ENCODE measurements at places on chromosomes 4 and X. TPM values are rescaled to one million over a fixed set of nuclear protein-coding genes. Genes with fewer than 3 reads are reported as not detected.

Gene FRG1
- 30.5 TPM for total RNA-seq

DNA sequence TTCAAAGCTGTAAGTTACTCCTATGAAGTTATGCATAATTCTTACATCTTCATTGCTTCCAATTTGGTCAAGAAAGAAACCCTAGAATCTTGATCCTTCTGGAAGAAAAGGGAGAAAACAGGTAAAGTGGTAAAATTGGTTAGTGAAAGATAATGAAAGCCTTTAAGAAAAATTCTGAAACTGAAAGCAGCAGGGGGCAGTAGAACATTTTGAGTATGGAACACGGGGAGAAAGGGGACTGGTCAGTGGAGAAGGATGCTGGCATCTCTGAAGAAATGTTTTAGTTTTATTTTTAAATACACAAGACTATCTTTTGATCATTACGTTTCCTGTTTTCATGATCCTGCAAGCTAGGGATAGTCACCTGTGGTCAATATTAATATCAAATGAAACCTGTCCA, 54.3 kb downstream of the SLIT2 start:
- no peak for DNase-seq

DNA sequence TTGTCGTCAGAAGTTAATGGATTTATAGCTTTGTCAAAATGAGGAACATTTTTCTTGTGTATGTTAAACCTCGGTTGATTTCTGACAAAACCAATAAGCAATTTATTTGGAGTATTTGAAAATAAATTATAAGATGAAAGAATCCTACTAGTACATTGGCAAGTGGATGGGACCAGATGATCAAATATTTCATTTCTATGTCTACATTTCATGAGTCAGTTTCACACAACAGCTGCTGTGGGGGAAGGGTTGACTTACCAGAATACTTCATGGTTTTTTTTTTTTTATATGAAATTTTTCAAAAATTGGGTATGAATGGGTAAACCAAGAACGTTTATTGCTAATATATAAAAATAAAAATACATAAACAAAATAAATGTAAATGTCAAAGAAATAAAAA, 39.4 kb downstream of the RAPGEF2 start:
- no peak for DNase-seq

DNA sequence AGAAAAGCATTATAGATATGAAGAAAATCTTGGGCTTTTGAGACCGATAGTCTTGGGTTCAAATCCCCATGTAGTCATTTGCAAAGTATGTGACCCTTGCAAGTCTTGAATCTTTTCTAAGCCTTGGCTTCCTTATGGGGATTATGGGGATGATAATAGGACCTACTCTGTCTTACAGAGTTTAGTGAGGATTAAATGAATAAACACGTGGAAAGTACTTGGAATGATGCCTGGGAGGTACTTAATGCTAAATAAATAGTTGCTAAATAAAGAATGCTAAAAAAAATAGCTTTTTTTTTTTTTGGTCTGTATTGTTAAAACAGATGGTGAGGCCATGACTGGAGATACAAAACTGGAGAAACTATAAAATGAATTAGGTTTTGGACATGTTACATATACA, 292.7 kb downstream of the GPAT3 start:
- DNase-seq = no peak

GRCh38 chr4:152220201-152220666, 315.7 kb downstream of the FBXW7 start:
- peak; percentile 83 for DNase-seq

DNA sequence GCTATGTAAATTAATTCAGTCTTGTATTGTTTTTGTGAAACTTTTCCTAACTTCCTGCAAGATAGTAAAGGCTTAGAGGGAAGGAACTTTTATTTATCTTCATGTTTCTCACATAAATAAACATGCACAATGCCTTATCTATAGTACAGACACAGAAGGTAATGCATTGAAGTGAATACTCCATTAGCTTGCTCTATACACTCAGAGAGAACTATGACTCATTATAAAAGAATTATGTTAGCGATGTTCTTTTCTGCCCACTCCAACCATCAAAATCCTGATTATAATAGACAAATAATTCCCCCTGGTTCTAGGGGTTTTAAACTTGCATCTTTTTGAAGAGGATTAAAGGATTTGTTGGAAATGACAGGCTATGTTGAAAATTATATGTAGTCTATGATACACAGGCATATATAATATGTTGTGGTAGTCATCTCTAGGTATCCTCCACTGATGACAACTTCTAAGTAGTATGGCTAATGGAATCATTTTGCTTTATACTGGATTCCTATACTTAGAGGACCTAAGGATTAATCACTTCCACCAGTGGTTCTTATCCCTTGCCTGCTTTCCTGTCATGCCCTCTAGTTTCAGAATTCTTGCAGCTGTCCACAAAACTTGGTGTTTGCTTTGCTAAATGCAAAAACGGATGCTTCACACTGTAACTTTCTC, 115.7 kb downstream of the NDST4 start:
- no peak for DNase-seq

Measured in MG63 (cell line).